Stimulated activated CD4-positive, alpha-beta T cell treated with anti-CD3 and anti-CD28 coated beads, Interleukin-2, amount 100 ng/mL, for 24 hours (primary cell): ENCODE measurements at places on chromosomes 2 and 18.

- no peak for DNase-seq
Observed at GRCh38 chr2:176643646-176644045, 374.4 kb downstream of the MTX2 start.

GRCh38 chr2:207239754-207240494, 74.2 kb upstream of the KLF7 start:
- DNase-seq, result no peak

DNA sequence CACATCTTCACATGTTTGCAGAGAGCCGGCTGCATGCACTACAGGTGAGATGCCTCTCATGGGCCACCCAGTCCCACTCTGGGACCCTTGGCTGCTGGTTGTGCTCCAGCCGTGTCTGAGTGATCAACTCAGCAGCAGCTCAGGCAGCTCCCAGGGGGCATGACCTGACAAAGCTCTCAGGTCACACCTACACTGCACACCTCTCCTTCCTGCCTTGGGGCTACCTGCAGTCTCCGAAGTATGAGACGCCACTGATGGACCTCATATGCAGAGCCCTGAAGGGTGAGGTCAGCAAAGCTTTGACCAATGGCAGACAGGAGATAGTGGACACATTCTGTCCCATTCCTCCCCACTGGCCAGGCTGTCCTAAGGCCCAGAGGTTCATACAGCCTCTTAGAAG, 51.4 kb downstream of the LBH start:
- DNase-seq, result no peak

GRCh38 chr2:19607931-19608771, 249.7 kb upstream of the OSR1 start:
- no peak for DNase-seq

GRCh38 chr2:48674933-48675332, 57.3 kb downstream of the GTF2A1L start:
- no peak for DNase-seq

GRCh38 chr2:112061840-112062239, 6.8 kb downstream of the TMEM87B start:
- DNase-seq, result no peak

GRCh38 chr2:199975273-199975895, 20.0 kb downstream of the MAIP1 start:
- DNase-seq, result no peak

GRCh38 chr2:195562570-195563566, 94.2 kb upstream of the SLC39A10 start:
- no peak for DNase-seq

- no peak for DNase-seq
Observed at GRCh38 chr2:159677654-159678053, 34.7 kb upstream of the MARCHF7 start.

GRCh38 chr2:203824603-203825002, 43.0 kb upstream of the CTLA4 start:
- DNase-seq, result no peak

GRCh38 chr2:129229830-129230441, 749.5 kb upstream of the RAB6C start:
- no peak for DNase-seq

GRCh38 chr18:39962546-39962945, 1992.5 kb upstream of the PIK3C3 start:
- DNase-seq, result no peak

GRCh38 chr2:45450634-45451033, 160.4 kb downstream of the SRBD1 start:
- no peak for DNase-seq

- DNase-seq, result no peak
Observed at GRCh38 chr2:149365931-149366583, 35.7 kb downstream of the LYPD6 start.
